ENCODE measurements at places on chromosomes 13 and 19.

DNA sequence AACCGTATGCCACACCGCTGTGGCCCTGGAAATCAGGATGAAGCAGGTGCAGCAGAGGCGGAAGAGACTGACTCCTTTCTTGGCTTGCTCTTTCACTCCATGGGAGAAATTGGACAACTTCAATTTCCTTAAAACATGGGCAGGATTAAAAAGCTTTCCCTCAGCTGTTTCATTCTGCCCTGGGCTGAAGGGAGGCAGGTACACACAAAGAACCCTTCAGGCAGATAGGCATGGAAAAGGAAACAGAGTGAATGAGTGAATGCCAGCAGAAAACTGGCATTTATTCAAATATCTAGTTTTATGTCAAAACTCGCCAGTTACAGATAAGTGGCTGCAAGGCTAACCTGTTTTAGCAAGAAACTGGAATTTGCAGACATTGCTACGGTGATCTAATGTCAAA is 71.0 kb upstream of the SLC15A1 start:
- no peak for DNase-seq

- DNase-seq = no peak
Observed at GRCh38 chr19:2612619-2613249, 89.8 kb downstream of the GNG7 start.

GRCh38 chr19:30395283-30395682 is 23.1 kb downstream of the ZNF536 start:
- no peak for DNase-seq

GRCh38 chr13:107554460-107554859 is 660.9 kb downstream of the LIG4 start:
- no peak for DNase-seq

GRCh38 chr19:1590641-1591397 is 1.8 kb downstream of the MBD3 start:
- DNase-seq = peak; percentile 17

GRCh38 chr19:38852231-38853044 is 2.7 kb upstream of the HNRNPL start:
- peak; percentile 76 for DNase-seq

DNA sequence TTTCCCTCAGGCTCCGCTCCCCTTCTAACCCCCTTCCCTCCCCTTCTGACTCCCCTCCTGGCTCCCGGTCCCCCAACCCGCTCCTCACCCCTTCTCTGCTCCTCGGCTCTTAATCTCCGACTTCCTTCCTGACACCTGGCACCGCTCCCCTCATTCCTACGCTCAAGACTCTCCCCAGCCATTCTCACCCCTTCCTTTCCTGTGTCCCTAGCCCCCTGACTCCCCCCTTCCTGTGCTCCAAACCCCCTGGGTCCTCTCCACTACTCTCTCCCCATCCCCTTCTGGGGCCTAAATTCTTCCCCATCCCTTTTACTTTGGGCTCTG is 658 bp downstream of the CLPP start:
- peak; percentile 8 for DNase-seq

GRCh38 chr13:48571126-48571913 is 38.4 kb upstream of the RCBTB2 start:
- no peak for DNase-seq

DNA sequence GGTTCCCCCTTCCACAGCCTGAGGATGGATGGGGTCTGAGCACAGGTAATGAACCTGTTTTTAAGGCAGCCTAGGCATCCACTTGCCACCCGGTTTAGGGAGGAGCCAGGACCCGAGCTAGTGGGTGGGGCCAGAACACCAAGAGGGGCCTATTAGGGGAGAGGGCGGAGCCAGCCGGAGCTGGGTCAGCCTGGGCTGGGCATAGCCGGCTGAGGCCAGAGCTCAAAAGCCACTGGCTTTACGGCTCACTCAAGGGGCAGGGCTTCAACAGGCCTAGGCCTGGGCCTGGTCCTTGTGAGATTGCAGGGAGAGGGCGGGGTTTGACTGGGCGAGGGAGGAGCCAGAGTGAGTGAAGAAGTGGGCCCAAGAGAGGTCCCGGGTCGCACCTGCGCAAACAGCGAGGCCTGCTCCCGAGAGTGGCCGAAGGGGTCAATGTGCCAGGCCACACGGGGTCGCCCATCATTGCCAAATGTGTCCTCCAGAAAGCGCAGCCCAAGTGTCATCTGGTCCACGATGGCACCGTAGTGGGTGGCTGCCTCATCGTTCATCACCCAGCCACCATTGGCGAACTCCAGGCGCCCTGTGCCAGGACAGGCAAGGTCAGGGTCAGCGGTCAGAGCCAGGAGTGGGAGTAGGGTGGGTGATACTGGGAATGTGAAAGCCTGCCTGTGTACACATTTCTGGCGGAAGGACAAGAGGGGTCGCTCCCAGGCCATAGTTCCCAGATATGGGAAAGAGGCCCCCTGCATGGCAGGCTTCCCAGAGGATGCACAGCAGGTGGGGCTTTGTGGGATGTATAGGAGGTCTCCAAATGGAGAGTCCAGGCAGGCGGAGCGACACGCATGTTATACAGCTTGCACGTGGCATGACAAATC is 1.9 kb downstream of the MAN2B1 start:
- no peak for DNase-seq

DNA sequence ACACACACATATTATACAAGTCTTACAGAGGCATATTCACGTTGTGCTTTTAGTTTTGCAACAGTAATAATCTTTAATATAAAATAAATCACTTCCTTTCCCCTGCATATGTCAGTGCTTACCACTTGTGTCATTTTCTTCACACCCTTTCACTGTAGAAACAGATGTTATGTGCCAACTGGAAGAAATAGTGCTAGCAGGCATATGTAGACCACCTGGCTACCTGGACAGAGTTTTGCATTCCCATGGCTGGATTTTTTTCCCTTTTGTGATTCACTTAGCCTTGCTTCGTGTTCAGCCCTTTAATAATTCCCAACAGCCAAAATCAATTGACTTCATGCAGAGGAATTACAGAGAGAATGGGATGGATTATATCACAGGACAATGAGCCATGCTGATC is 399.1 kb upstream of the SPRY2 start:
- no peak for DNase-seq

DNA sequence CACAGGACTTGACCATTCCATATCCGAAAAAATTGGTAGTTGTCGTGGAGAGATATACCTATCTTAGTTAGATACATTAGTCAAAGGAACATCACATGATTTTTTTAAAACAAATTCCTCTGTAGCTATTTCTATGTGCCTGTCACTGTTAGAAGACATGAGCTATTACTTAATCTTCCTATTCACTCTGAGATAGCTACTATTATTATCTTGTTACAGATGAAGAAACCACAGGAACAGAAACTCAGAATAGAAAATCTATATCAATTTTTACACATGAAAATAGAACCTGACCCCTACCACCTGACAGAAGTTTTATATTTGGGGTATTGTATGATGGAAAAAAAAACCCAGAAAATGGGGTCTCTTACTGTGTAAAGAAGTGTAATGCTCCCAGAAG is 68.9 kb upstream of the TDRD3 start:
- DNase-seq = no peak

DNA sequence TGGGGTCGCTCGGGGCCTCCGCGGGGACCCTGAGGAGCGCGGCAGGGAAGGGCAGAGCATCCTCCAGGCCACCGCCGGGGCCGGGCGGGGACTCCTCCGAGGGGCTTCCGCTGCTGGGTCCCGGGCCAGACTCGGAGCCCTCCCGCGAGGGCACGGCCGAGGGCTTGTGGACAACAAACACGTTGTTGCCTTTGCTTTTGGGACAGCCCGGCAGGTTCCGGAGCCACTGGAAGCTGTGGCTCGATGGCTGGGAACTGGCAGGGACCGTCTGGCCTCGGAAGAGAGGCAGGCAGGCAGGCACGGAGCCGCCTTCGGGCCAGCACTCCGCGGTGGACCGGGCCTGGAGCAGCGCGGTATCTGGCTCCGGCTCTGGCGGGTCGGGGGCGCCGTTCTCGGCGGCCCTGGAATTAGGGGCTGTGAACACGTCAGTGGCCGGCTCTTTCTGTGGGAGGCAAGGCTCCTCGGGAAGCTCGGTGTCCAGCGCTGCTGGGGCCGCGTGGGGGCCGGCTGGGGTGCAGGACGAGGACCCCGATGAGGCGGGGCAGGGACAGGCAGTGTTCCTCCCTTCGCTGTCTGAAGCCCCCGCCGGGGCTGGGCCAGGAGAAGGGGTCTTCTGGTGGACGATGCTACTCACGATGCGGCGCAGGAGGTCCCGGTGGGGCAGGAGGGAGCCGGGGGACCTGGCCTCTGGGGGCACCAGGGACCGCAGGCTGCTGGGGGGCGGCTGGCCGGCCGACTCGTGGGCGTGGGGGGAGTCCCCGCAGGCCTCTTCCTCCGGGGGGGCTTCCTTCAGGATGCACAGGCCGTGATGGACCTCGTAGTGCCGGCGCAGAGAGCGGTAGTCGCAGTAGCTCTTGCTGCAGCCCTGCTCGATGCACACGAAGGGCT is 27.6 kb downstream of the ZNF541 start:
- DNase-seq = no peak

GRCh38 chr13:59914556-59914955 is 249.2 kb downstream of the DIAPH3 start:
- DNase-seq = no peak

DNA sequence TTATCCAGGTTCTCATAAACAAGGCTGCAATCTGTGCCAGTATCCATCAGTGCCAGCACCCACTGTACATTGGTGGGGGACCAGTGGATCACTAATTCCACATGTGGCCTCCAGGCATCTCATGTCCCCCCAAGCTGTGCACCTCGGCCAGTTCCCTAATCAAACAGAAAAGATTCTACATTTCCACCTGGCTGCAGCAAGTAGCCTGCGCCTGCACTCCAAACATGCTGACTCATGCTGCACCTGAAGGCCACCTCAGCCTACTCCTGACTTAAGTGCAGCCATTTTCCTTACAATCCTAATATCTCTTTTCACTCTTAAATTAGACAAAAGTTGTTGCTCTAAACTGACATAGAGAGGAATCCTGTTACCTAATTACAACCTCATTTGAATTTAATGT is 729.4 kb upstream of the MIR17HG start:
- no peak for DNase-seq

GRCh38 chr19:13441810-13442512 is 64.3 kb downstream of the CACNA1A start:
- DNase-seq = peak; percentile 6

DNA sequence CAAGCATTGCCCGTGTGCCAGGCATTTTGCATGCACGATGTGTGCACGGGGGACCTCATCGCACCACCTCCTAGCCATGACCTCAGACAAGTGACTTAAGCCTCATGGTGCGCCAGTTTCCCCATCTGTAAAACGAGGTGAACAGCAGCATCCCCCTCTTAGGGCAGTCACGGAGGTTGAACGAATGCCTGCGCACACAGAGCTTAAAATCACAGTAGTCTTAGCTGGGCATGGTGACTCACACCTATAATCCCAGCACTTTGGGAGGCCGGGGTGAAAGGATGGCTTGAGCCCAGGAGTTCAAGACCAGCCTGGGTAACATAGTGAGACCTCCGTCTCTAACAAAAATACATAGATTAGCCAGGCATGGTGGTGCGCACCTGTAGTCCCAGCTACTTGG is 48.6 kb downstream of the PIN1 start:
- no peak for DNase-seq

GRCh38 chr19:679418-680286 is 3.5 kb downstream of the FSTL3 start:
- DNase-seq = peak; percentile 55

GRCh38 chr19:33089010-33089409 is 8.0 kb downstream of the GPATCH1 start:
- DNase-seq = no peak

DNA sequence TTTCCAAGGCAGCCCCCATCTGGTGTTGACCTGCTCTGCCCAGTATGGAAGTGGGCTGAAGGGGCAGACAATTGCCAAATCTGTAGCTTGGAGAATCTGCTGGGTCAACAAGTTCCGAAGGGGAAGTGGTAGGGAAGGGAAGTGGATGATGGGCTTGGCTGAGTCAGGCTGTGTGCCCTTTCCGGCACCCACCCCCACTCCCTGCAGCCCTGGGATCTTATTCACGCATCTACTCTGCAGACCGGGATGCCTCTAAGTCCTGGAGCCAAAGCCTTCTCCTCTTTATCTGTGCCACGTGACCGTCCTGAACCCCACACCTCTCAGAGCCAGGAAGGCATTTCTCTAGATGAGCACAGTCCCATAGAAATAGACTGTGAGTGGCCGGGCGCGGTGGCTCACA is 7.5 kb upstream of the C5AR2 start:
- no peak for DNase-seq

GRCh38 chr19:4429256-4429655 is 26.8 kb downstream of the CHAF1A start:
- no peak for DNase-seq

- DNase-seq = no peak
Observed at GRCh38 chr19:50551715-50552187, 16.5 kb downstream of the LRRC4B start.

GRCh38 chr13:31115616-31116015 is 46.1 kb downstream of the HSPH1 start:
- DNase-seq = no peak

DNA sequence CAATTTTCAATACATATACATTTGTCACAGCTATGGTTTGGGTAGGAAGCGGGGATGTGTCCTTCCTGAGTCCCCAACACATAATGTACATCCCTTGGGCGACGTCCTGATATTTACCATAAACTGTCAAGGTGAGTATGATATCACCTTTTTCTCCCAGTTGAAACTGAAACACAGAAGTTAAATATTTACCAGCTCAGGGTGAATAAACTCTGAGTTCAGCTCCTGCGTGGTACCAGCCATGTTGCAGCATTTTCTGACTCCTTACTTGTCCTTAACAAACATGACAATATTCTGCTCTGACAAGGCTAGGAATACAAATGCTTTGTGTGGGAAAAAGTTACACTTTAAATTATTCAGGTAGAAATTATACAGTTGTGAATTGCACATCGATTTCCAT is 294.2 kb downstream of the TEX29 start:
- no peak for DNase-seq

DNA sequence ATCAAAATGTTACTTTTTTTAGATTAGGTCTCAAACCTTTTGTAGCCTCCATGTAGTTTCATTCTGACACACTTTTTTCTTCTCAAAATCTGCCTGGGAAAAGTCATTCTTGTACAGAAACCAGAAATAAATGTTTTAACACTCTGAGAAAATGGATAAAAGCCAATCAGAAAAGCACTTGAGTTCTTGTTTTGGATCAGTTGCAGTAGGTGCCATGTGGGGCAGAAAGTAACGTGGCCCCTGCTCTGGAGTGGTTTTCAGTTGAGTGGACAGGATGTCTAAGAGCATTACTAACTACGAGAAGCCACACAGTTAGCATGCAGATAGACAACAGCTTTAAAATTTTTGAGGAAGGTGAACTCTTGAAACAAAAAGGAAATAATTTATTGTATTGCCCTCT is 19.1 kb downstream of the GPR183 start:
- DNase-seq = no peak

- peak; percentile 96 for DNase-seq
Observed at GRCh38 chr19:54463531-54464043, at the start of gene LENG9. LENG9 (minus strand) TSS chr19:54463778; CDS start chr19:54463526, 252 bp downstream.

DNA sequence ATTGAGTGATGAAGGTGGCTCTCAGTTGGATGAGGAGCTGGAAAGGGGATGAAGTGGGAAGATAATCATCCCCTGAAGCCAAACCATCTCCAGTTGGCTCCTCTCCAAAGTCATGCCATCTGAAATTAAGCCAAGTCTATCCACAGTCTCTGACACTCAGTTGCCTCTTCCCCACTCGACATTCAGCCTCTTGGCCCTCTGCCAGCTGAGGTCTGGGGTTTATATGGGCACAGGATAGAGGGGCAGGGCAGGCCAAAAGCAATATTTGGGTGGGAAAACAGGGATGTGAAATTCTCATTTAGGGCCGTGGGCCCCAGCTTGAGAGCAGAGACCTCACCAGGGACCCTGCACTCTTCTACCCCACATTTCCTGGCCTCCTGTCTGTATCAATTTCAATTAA is 85.9 kb downstream of the SLITRK1 start:
- DNase-seq = no peak

GRCh38 chr13:33711436-33711835 is 106.5 kb upstream of the RFC3 start:
- DNase-seq = no peak

All from CD4-positive, alpha-beta T cell treated with Interleukin-1 beta for 1 hour (primary cell).